Suppressor macrophage (primary cell): ENCODE measurements at places on chromosomes 7 and 10.

DNA sequence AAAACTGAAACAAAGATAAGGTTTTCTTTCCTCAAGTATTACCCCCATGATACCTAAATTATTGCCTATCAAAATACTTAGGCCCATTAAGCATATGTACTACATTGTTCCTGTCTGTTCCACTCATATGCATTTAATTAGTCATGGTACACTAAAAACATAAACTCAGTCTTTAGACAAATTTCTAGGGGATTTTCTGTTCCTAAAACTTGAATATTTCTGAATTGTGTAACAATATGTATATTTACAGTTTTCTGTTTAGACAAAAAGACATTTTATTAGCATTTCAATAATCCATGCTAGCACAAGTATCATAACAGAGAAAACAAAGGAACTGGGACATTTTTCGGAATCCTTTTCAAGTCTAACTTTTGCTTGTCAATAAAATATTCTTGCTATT, 234.2 kb downstream of the CRPPA start:
- DNase-seq, result no peak

DNA sequence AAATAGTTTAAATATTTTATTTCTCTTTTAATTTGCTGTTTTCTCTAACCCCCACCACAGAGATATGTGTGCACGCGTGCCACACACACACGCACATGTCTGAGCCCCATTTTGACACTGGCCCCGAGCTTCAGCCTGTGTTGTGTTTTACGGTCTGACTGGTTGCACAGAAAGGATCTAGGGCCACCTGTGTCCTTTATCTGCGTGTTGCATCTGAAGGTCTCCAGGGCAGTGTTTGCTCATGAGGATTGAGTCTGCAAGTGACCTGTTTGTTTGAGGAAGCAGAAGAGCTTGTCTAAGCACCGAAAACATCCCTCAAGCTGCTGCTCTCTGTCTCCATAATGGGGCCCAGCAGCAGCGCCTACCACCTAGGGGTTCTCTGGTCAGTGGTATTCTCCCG, 266.4 kb upstream of the LYZL1 start:
- DNase-seq, result no peak

- peak; percentile 62 for DNase-seq
Measured at GRCh38 chr7:105014693-105015389, 836 bp downstream of the KMT2E start.

DNA sequence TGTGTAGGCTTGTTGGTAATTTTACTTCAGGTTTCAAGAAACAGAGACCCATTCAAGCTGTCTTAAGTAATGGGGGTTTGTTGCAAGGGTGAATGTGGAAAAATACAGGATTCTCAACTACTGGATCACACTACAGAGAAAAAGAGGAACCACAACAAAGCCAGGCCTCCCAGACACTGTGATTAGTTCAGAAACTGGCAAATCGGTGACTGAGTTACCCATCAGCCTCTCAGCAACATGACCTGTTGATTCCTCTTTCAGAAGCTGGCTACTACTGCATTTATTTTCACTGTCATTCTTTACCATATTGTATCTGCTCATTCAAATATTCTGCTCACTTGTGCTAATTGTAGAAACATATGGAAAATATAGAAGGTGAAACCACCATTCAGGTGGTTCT, 16.0 kb downstream of the CCDC71L start:
- DNase-seq, result peak; percentile 78

GRCh38 chr7:54477083-54477482, 65.1 kb upstream of the VSTM2A start:
- DNase-seq, result no peak

GRCh38 chr7:143183024-143183423, at the start of gene TAS2R39:
Gene TAS2R39, plus strand, starts transcription at chr7:143183419. Its CDS starts 0 bp downstream, at chr7:143183419.
- DNase-seq, result no peak

GRCh38 chr7:11847336-11847735, 15.3 kb upstream of the THSD7A start:
- DNase-seq, result no peak

DNA sequence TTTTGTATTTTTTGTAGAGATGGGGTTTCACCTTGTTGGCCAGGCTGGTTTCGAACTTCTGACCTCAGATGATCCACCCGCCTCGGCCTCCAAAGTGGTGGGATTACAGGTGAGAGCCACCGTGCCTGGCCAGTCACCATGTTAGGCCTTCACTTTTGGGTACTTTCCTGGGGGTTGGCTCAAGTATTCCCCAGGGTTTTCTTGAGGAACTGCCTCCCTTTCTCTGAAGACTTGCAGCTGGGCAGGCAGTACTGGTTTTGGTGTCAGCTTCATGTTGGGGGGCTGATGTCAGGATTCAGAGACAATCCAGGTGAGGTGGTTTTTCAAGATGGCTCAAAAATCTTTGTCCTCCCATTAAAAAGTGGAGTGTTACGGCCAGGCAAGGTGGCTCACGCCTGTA, 7.7 kb downstream of the ZNHIT1 start:
- no peak for DNase-seq

- no peak for DNase-seq
Measured at GRCh38 chr7:117248829-117249228, 74.0 kb downstream of the WNT2 start.

DNA sequence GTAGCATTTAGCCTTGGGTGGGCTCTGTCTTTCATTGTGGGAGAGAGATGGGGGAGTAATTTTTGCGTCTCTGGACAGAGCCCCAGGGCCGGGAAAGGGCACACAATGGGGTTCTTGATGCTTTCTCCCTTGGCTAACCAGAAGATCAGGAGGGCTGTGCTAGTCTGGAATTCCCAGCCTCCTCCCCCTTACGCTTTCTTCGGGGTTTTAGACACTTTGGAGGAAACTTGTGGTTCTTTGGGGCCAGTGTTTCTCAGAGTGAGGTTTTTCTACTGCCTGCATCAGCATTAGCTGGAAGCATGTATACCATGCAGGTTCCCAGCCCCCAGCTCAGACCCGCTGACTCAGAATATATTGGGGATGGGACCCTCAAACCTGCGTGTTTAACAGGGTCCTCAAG, 7.0 kb downstream of the NEURL1 start:
- DNase-seq, result no peak

DNA sequence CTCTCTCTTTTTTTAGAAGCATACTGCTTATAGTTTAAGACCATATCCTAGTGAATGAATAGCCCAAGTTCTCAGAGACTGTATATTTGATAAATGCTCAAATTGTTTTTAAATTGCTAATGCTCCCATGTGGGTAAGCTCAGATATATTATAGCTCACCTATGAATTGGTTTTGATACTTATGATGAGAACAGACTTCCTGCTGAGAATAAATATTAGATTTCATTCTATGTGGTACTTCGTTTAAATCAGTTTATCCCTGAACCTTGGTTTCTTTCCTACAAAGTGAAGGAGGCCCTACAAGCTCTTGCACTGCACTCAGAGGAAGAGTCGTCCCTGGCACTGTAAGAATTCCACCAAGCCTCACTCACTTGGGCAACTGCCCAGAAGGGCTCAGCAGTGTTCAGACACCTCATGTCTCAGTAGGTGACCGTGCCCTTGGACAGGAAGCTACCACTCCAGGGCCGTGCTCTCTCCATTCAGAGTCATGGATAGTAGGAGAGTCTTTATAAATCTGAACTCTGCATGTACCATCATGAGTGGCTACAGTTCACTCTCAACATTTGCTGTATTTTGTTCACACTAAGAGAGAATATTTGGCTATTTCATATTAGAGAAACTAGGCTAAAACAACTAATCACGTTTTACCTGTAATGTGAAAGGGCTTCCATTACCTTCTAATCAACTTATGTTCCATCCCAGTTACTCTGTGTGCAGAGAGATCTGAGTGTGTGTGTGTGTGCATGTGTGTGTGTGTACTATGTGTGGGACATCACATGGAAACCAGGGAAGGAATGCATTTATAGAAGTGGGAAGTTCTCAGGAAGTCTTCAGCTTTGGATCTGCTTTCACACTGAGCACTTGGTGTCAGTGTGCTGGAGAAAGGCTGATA, 93.8 kb downstream of the PTPRE start:
- no peak for DNase-seq

DNA sequence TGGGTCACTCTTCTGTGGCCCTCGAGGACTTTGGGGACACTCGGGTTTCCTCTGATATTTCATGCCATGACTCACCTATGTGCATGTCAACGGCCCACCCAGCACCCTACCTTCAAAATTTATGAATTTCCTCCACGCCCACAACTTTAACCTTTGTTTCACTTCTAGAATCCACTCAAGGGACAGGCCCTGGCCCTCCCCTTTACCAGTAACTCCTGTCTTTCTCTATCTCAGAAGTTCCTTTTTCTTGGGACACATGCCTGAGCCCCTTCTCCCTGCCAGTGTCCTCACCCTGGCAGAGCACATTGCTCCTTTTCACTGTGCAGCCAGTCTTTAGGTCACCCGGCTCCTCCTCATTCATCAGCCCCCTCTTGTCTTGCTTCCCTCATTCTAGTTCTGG, 282.5 kb upstream of the KLF6 start:
- DNase-seq, result peak; percentile 69

DNA sequence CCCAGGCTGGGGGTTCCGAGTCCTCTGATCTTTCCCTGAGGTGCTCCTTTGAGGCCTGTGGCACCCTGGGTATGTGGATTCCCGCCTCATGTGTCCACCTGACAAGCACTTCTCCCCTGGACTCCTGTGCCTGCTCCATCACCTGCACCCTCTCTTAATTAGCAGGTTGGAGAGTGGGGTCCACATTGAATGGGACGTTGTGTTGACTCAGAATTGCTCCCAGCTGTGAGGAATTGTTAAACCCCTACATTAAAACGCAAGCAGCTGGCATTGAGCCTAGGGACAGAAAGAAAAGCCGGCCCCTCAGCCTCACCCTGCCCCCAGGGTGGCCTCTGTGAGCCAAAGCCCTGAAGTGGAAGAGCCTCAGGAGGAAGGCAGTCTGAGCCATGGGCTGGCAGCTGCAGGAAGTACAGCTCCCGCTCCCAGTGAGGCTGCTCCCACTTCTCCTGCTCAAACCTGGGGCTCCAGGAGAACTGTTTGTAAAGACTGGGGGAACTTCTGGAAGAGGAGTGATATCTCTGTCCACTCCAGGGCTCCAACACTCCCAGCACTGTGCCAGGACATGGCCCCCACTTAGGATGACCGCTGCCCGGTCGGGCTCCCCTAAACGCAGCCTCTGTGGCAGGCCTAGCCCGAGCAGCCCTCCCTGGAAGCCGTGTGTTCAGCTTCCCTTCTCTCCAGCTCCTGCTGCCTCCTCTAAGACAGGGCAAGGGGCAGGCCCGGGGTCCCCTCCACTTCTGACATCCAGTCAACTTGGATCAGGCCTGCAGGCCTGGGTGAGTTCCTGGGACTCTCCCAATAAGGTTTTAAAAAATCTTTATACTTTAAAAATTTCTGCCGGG, 1.8 kb upstream of the OPN4 start:
- no peak for DNase-seq

- no peak for DNase-seq
Measured at GRCh38 chr10:98086837-98087708, 47.4 kb upstream of the R3HCC1L start.

DNA sequence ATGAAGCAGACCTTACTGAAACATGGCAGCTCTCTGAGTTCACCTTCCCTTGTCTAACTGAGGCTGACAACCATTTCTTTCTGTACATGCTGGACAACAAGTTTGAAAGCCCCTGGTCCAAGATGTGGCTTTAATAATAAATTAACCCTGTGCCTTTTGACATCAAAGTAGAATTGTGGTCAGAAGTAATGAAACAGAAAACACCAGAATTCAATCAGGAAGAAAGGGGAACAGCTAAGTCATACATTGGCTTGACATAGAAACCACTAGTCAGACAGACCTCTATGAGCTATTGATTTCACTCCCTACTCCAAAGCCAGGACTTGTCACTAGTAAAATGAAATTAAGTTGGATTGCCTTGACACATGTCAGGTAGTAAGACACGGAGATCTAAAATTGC, 175.2 kb upstream of the ASAH2 start:
- no peak for DNase-seq

DNA sequence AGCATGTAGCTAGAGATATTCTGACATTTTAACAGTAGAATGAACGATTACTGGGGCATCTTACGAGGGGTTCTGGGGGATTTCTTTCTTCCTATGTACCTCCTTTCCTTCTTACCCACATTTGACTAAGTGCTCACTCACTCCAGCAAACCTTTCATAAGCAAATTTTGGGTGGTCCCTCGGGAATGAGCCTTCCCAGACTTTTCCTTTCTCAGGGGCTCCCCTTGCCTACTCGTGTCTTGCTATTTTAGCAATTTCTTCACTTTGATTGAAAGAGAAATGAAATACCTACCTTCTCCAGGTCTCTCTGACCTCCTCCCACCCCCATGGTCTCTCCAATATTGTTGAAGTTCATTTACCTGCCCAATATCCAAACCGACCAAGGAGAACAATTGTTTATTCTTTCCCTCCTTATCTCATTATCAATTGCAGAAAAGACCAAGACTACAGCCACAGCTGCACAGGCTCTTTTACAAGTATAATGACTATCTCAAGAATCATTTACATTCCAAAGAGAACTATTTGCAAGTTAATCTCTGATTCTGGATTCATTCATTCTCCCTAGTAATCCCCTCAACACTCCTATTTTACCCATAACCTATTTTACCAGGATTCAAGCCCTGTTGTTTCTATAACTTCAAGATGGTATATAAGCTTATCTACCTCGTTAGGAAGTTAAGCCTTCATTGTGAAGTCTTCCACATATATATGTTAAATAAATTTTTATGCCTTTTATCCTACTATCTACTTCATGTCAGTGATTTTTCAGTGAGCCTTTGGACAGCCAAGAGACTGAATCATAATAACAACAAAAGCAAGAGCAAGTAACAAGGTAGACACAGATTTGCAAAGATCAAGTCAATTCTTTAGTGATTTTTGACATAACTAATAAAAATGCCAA, 480.6 kb downstream of the IPMK start:
- no peak for DNase-seq

DNA sequence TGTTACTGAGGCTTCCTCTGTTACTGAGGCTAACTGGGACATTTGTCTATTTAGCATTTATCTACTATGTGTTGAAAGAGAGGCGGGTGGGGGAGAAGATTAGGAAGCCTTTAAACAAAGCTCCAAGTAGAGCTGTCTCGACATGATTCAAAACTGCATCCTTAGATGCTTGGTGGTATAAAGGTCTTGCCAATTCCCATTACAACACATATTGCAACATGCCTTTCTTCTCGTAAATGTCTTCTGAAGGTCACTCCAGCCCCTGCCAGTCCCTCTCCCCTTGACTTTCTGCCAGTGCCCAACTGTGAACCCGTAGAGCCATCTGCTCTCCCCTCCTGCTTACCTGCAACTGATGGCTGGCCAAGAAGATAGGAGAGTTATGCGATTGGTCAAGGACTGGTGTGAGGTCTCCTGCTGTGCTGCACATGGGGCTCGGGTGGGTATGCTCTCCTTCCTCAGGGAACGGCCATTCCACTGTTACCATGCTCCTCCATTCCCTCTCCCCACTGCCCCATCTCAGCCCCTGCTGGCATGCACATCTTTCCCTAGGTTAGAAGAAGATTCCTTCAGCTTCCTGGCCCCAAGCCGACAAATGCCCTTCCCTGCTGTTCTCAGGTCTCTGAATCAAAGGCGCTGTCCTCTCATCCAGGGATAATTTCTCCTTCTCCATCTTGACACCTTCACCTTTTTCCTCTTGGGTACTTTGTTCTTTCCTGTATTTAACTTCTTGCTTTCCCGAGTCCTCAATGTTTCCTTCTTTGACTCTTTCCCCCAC, 43.6 kb upstream of the ZNF32 start:
- no peak for DNase-seq

GRCh38 chr10:132166216-132166950, 20.4 kb upstream of the DPYSL4 start:
- DNase-seq, result no peak

- no peak for DNase-seq
Measured at GRCh38 chr10:21347043-21347784, 178.3 kb downstream of the SKIDA1 start.
